ENCODE measurements at places on chromosomes 16 and 17.
A peak's percentile ranks its signal among the peaks of the same experiment; 100 is the strongest.

DNA sequence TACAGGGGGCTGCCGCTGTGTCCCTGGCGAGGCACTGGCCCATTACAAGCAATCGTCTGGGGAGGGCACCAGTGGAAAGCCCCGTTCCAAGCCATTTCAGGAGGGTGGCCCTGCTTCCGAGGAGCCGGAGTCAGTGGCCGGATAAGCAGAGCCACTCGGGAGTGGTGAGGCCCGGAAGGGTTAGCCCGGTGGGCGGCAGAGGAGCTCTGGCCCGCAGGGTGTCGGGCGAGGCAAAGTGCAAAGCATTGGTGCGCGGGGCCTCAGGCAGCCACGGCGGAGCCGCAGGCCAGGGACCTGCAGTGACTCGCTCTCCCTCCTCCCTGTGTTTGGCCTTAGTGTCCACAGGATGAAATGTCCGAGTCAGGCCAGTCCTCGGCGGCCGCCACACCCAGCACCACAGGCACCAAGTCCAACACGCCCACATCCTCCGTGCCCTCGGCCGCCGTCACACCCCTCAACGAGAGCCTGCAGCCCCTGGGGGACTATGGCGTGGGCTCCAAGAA lies 24.6 kb downstream of the NME3 start:
- DNase-seq, result no peak

DNA sequence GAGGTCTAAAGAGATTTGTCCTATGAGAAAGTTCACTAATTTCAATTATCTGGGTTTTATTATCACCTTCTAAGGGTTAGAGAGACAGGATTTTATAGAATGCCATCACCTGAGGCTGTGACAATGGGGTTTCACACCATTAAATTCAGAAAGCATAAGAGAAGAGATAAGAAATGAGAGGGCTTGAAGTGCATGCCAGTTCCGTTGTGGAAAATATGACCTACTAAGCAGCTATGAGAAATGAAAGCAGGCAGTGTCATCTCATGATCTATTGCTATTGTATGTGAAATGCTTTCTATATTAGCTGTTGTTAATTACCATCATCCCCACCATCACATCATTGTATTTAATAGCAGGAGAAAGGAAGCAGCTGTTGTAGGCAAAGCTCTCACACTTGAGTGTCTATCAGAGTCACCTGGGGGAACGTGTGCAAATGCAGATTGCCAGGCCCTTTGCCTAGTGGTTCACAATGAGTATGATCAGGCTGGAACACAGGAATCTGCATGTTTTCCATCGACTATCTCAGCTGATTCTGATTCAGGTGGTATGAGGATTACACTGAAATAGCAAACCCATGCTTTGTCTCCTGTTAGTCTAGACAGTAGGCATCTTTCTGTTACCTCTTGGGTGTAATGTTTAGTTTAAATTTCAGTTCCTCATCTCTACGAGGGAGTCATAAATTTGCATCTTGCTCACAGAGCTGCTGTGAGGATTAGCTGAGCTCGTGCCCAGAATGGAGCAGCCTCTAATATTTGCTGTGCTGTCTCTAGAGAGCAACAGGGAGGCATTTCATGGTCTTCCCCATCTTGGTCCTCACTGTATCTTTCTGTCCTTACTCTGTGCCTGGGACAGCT lies 256.4 kb downstream of the CDH13 start:
- DNase-seq, result no peak

DNA sequence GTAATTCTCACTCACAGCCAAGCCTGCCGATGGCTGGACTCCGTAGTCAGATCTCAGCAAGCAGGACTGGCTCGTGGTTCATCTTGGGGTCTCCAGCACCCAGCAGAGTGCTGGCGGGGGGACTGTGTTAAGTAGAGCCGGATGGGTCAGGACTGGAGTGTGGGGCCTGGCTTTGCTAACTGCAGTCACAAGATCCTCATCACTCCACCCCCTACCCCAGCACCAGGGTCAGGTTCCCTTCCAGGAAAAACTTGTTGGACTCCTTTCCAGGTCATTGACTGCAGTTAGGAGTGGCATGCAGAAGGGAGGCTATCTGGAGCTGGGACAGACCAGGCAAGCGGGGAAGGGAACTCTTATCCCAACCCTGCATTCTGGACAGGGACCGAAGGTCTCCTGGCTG lies 6.0 kb downstream of the CIITA start:
- peak; percentile 26 for DNase-seq

- no peak for DNase-seq
These were observed 14.2 kb downstream of the USP10 start for GRCh38 chr16:84714028-84714427.

GRCh38 chr16:70018254-70018653 lies 67.1 kb downstream of the CLEC18A start:
- DNase-seq, result peak; percentile 31

DNA sequence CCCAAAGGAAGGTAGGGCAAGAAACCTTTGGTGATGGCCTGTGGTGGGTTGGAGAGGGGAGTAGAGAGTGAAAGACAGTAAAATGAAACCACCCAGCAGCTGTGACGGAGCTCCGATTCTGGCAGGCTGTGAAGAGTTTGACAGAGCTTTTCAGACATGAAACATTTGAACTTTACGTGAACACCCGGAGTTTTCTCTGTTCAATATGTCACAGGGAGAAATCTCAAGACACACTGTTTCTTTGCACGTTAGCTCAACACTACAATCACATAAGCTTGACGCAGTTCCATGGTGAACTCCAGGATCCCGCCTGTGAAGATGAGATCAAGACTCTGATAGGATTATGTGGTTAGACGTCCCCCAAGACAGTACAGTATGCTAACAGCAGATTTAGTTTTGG lies 79.6 kb upstream of the CDH11 start:
- no peak for DNase-seq

DNA sequence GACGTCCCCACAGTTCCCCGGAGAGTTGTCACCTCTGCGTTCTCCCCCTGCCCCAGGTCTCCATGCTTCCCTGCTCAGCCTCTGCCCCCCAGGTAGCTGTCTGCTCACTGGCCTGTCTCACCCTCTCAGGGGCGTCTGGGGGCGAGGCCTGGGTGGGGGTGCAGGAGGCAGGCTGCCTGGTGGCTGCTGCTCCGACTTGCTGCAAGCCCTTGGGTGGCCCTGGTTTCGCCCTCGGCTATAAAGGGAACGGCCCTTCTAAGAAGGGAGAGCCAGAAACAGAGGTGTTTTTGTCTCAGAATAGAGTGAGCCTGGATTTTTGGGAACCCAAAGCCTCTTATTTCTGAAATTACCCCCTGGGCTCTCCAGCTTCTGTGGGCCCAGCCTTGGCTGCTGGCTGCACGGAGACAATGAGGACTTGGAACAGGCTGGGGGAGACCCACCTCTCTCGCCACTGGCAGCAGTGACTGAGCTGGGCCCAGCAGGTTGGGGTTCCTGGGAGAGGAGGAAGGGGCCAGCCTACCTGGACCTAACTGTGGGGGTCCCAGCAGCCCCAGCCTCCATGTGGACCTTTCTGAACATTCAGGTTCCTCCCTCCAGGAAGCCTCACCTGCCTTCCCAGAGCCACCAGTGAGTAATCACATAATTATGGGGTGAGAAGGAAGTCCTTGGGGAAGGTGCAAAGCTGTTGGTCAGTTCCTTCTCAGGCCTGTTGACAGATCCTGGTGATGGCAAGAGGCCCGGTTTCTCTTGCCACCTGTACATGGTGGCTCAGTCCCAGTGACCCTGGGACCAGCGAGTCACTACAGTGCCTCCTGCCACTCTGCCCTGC lies 15.5 kb upstream of the SPNS2 start:
- peak; percentile 96 for DNase-seq

DNA sequence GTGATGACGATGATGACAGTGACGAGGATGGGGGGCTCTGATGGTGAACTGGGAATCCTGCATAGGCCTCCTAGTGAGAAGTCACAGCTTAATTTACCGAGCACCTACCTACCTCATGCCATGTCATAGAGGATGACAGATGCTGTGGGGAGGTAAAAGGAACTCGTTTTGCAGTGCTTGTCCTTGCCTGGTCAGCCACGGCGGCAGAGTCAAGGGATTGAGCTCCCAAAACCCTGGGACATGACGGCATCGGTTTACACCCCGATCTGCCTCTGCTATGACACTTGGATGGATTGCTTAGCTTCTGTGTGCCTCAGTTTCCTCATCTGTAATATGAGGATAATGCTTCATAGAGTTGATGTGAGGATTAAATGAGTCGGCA lies 103.2 kb downstream of the NTN1 start:
- no peak for DNase-seq

- DNase-seq, result no peak
These were observed 171.7 kb downstream of the ZFHX3 start for GRCh38 chr16:72876221-72876620.

DNA sequence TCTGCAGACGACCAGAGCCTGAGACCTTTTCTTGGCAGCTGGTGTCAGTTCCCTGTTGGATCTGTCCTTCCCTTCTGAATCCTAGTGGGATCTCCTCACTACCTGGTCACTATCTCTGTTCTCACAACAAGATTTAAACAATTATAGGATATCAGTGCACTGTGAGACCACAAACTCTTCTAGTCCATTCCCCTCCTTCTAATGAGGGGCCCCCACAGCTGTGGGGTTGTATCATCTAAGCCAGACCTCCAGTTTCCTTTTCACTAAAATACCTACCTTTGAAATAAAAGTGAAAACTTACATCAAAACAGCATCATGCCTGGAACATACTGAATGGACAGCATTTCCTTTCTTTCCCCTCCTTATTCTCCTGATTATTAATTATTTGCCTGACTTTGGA lies 233.2 kb downstream of the PRKCA start:
- DNase-seq, result no peak

DNA sequence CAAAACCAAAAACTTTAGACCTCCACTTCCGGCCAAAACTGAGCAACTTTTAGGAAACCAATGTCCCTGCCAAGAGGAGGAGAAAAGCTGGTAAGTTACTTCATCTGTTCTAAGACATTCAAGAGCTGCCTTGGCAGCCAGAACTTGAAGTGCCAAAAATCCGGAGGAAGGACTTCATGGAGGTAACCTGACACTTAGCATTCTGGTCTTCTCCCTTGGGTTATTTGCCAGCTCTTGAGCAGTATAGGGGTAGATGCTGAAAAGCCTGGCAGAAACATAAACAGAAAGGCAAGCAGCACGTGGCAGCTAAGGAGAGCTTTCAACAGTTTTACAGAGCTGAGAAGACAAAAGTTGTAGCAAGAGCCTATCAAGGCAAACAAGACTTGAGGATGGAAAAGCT lies 53.2 kb downstream of the CDYL2 start:
- DNase-seq, result no peak
